ENCODE measurements at places on chromosomes 3 and 15. TPM values are rescaled to one million over a fixed set of nuclear protein-coding genes. Genes with fewer than 3 reads are reported as not detected.

- DNase-seq = no peak
These were observed 96.5 kb upstream of the PRICKLE2 start for GRCh38 chr3:64321747-64322146.

DNA sequence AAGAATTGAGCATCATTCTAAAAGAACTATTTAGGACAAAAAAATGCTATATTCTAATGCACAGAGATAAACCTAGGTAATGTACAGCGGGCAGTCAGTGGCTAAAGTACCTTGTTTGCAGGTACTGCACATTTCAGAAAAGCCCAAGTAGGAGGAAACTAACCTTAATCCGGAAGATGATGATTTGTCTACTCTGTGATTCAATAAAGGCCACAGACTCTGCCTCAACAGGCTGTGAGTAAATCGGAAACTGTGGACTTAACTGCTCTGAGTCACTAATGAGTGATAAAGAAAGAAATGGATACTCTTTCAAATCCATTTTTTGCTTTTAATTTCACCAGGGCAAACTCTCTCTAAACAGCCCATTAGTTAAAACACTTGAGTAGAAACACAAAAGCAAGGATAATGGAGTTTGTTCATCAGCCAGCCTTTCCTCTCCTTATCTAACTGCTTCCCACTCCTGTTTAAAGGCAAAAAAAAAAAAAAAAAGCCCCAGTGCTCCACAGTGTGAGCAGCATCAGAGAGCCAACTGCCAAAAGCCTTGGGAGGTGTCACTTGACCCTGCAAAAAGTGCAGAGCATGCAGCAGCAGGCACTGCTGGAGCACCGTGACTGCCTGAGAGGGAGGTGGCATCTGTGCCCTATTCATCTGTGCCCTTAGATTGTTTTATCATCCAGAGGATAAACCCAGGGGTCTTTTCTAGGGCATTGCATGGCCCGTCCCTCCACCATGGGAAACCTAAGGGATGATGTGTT lies 187.7 kb downstream of the SATB1 start:
- no peak for DNase-seq

GRCh38 chr3:3403700-3404099 lies 224.2 kb upstream of the CRBN start:
- DNase-seq = no peak

DNA sequence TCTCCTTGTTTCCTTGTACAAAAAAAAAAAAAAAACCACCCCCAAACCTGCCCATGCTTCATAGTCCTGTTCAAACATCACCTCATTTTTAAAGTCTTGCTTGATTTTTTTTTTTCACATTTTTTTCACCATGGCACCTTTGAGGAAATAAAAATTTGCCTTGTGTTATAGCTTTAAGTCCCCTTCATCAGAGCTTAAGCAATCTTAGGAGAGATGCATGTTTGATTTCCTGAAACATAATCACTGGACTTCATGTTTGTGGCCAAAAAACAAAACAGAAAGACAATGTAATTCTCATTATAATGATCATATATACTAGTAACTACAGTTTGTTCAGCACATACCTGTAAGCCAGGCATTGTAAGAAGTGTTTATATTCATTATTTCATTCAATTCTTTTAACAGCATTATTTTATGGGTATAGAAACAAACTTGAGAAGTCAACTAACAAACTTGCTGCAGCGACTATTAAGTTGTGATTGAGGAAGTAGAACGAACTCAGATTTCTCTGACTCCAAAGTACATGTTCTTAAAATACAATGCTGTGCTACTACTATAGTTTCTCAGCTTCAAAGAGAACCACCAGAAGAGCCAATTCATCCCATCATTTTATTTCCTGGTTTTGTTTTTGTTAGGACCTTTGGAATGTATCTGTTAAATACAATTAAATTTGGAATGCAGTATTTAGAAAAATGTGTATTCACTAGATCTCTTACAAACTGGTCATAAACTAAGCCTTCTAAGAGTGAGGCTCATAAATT lies 203.8 kb downstream of the TCF12 start:
- DNase-seq = no peak

- no peak for DNase-seq
These were observed 835.9 kb downstream of the TUSC7 start for GRCh38 chr3:117545484-117545883.

- peak; percentile 23 for DNase-seq
These were observed 175.0 kb downstream of the ATP10A start for GRCh38 chr15:25688166-25688565.

DNA sequence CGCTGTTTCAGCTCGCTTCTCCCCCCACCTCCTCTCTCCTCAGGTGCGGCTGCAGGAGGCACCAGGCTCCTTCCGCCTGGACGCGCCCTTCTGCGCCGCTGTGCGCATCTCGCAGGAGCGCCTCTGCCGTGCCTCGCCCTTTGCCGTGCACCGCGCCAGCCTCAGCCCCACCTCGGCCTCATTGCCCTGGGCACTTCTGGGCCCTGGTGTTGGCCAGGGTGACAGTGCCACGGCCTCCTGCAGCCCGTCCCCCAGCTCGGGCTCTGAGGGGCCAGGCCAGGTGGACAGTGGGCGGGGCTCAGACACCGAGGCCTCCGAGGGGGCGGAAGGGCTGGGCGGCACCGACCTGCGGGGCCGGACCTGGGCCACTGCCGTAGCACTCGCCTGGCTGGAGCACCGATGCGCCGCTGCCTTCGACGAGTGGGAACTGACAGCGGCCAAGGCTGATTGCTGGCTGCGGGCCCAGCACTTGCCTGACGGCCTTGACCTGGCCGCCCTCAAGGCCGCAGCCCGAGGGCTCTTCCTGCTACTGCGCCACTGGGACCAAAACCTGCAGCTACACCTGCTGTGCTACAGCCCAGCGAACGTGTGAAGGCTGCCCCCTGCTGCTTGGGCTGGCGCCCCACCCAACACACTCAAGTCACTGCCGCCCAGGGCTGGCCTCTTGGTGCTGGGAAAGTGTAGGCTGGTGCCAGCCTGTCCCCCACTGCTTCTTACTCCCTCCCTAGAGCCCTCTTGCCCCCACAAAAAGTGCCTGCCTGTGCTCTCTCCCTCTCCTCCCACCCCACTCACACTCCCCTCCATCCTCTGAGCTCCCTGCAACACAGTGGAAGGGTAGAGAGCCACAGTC lies 7.1 kb downstream of the ALG3 start:
- no peak for DNase-seq

CAND2 gene
- total RNA-seq = 4.1 TPM

SPRED1 gene
- total RNA-seq = 40.4 TPM

RBPMS2 gene
- total RNA-seq = 3.9 TPM

NDN gene
- total RNA-seq = 12.9 TPM
